ENCODE measurements at places on chromosomes 6 and 20.

DNA sequence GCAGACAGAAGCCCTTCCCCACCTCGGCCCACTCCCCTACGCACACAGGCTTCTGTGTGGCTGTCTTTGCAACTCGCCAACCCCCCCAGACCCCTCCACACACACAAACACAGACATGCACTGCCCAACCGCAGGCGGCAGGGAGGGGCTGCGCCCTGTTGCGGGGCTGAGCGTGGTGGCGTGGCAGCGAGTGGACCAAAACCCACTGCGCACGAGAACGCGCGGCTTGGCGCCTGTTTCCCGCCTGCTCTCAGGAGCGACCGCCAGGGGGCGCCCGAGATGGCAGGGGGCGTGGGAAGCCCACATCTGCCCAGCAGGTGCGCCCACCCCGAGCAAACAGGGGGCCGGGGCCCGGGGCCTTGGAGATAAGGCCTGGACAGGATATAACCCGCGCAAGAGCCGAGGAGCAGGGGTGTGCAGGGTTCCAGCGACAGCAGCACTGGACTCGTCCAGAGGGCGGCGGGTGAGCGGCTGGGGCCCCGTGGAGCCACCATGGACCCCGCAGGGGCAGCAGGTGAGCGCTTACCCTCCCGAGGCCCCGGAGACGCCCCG, at the start of gene RBPJL:
Gene RBPJL, plus strand, starts transcription at position 410 of the 552 bp plus-strand sequence. Its CDS starts 83 bp downstream, at position 493.
- DNase-seq: peak; percentile 47

GRCh38 chr6:36650848-36651478, 27.6 kb upstream of the CDKN1A start:
- DNase-seq: no peak

- DNase-seq: no peak
Measured at GRCh38 chr20:44355498-44356352, at the start of gene HNF4A. Gene HNF4A, plus strand, starts transcription at chr20:44355699. Its CDS starts 106 bp downstream, at chr20:44355805.

- DNase-seq: no peak
Measured at GRCh38 chr6:137989664-137990063, 117.6 kb downstream of the PERP start.

- DNase-seq: no peak
Measured at GRCh38 chr20:59559863-59560262, 44.5 kb upstream of the PHACTR3 start.

GRCh38 chr6:130575557-130575956, 209.7 kb downstream of the TMEM200A start:
- no peak for DNase-seq

GRCh38 chr6:100726666-100727065, 154.5 kb downstream of the ASCC3 start:
- no peak for DNase-seq
